Activated CD4-positive, alpha-beta T cell treated with anti-CD3 and anti-CD28 coated beads for 24 hours (primary cell): ENCODE measurements at places on chromosomes 4 and X.

GRCh38 chrX:150355913-150356312 is 7.2 kb upstream of the MAMLD1 start:
- DNase-seq, result no peak

DNA sequence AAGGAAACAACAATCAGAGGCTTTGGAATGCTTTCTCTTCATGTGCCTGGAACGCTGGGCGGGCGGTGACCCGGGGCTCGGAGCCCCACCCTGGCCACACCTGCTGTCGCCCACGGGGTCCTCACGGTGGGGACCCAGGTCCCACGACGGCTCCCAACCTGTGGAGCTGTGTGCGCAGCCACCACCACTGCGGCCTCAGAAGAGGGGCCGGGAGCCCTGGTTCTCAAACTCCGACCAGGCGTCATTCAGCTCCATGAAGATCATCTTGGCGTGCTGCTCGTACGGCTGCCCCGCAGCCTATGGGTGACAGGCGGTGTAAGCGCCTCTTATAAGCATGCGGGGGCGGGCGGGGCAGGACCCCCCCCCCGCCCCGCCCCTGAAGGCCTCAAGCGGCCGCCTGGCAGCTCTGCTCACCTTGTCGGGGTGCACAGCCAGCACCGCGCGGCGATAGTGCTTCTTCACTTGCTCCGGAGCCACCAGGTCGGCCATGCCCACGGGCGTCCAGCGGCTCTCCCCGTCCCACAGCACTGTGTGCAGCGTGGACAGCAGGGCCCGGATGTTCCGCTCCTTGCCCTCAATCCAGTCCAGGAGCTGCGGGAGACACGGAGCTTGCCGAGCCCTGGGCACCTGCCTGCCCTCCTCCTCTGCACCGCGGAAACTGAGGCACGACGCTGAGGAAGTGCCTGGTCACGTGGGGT is 23.7 kb upstream of the CPLX1 start:
- DNase-seq, result no peak

GRCh38 chr4:304969-305680 is at the start of gene ZNF732:
ZNF732 (minus strand) TSS chr4:305474; CDS start chr4:305310, 164 bp downstream.
- DNase-seq, result no peak

DNA sequence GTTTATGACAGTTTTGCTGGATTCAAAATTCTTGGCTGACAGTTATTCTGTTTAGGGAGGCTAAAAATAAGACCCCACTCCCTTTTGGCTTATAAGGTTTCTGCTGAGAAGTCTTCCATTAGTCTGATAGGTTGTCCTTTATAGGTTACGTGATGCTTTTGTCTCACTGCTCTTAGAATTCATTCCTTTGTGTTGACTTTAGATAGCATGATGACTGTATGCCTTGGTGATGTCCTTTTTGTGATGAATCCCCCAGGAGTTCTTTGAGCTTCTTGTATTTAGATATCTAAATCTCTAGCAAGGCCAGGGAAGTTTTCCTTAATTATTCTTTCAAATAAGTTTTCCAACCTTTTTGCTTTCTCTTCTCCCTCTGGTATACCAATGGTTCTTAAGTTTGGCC is 36.4 kb downstream of the DCLK2 start:
- no peak for DNase-seq

GRCh38 chr4:95591278-95591677 is 42.5 kb upstream of the UNC5C start:
- DNase-seq, result no peak

GRCh38 chr4:60709061-60709460 is 491.1 kb upstream of the ADGRL3 start:
- DNase-seq, result no peak

- no peak for DNase-seq
These were observed 399.6 kb upstream of the RPS6KA3 start for GRCh38 chrX:20666331-20666730.

- DNase-seq, result no peak
These were observed 47.0 kb upstream of the NSUN7 start for GRCh38 chr4:40702800-40703151.

DNA sequence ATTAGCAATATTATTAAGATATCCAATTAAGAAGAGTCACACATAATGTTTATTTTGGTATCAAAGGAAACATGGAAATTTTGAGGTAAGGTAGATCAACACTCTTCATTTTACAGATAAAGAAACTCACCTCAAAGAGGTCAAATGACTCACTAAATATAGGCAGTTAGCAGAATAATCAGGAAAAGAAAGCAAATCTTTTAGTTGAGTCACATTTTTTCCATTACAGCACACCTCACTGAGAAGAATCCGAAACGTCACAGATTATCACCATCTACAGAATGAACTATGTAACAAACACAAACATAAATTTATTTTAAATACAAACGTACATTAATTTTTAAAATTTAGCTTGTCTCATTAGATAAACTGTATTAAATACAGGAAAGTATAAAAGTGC is 70.1 kb downstream of the TMEM47 start:
- no peak for DNase-seq

DNA sequence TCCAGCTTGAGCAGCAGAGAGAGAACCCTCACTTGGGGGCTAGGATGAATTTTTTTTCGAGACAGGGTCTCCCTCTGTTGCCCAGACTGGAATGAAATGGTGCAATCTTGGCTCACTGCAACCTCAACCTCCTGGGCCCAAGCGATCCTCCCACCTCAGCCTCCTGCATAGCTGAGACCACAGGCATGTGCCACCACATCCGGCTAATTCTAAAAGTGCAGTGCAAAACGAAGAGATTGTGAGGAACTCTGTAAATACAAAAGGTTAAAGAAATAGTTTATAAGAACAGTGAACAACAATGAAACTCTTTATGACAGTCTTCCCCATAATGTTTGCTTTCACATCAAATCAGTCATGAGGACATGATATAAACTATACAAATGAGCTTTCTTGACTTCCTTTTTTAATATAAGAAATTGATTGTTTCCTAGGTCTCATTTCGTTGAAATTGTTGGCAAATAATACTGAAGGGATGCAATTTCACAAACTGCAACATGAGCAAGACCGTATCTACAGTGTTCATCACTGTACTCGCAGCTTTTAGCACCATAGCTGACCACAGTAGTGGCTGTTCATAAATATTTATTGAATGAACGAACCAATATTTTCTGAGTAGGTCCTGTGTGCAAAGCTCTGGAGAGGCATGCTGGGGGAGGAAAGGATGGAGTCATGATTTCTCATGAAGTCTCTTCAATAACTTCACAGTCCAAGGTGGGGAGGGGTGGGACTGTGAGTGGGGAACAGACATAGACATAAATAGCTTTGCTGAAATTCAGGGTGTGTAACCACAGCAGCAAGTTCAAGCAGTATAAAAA is 116.1 kb downstream of the SHROOM3 start:
- DNase-seq, result no peak

DNA sequence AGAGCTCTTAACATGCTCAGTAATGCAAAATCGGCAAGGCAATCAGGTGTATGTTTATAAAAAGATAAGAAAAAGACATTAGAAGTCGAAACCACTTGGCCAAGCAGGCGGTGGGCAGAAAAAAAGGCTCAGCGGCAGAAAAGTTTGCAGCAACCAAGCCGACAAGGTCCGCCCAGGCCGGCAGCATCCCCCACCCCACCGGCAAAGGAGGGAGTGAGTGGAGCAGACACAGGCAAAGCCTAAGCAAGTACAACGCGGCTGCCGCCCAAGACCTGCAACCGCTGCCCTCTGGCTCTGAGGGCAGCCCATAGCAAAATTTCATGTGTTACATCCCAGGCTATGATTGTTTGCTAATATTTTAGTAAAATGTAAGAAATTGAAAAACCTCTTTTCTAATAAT is 125.4 kb upstream of the ZCCHC13 start:
- DNase-seq, result no peak

- no peak for DNase-seq
These were observed 107.7 kb downstream of the SMIM20 start for GRCh38 chr4:26021417-26022345.

- DNase-seq, result no peak
These were observed 373 bp downstream of the ELOVL6 start for GRCh38 chr4:110198049-110198434.

DNA sequence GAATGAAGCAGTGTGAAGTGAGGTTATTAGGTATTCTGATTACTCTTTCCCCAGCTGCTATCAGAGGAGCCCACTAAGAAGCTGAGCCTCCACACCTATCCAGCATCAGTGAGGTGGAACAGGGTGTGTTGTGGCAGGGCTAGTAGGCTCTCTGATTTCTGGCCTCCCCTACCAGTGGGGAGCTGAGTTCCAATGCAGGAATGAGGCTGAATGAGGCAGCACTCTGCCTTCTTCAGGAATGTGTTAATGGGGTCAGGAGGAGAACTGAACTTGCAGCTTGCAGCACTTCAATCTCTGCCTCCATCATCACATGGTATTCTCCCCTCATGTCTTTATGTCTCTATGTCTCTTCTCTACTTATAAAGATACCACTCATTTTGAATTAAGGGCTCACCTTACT is 26.9 kb downstream of the SOX3 start:
- DNase-seq, result no peak

DNA sequence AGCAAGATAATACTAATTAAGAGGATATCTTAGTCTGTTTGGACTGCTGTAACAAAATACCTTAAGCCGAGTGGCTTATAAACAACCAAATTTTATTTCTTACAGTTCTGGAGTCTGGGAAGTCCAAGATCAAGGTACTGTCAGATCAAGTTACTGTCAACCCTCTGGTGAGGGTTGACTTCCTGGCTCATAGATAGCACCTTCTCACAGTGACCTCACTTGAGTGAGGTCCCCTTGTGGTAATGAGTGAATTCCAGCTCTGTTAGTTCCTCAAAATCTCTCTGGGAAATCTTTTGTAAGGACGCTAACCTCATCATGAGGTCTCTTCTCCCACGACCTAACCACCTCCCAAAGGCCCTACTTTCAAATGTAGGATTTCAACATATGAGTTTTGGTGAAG is 36.9 kb upstream of the ADGRA3 start:
- DNase-seq, result no peak

DNA sequence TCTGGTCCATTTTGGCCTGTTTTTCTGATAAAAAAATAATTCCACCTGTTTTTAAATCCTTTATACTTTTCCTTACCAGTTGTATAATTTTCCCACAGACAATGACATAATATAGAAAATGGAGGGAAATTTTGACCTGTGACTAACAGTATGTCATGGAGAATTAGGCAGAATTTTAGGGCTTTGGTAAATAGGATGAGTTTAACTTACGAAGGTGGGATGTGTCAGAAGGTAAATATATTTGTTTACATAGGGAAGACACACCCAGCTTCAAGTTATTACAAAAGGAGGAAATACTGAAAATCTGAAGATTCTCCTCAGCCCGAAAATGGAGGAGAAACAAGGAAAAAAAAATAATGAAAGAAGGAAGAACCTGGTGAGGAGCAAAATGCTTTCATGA is 64.6 kb upstream of the PPP3CA start:
- DNase-seq, result no peak
